Kasumi-1 (cell line): ENCODE measurements at places on chromosomes 12 and 14.

DNA sequence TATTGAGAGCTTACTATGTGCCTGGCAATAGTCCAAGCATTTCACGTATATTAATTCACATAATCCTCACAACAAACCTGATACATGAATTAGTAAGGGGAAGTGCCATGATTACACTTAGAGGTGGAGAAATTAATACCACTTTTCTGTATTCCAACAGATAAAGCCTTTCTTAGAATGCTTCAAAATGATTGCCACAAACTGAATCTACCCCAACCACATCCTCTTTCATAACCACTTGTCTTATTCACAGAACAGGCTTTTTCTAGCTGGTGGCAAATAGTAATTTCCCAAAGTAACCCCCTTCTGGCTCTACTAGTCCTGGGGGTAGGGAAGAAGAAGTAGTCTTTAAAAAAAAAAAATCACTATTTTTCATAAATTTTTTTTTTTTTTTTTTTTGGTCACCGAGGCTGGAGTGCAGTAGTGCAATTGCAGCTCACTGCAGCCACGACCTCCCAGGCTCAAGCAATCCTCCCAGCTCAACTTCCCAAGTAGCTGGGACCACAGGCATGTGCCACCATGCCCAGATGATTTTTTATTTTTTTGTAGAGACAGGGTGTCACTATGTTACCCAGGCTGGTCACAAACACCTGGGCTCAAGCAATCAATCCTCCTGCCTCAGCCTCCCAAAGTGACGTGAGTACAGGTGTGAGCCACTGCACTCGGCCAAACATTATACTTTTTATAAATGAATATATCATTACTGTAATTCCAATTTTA lies 59.0 kb upstream of the ARID2 start:
- peak; percentile 94 for DNase-seq

DNA sequence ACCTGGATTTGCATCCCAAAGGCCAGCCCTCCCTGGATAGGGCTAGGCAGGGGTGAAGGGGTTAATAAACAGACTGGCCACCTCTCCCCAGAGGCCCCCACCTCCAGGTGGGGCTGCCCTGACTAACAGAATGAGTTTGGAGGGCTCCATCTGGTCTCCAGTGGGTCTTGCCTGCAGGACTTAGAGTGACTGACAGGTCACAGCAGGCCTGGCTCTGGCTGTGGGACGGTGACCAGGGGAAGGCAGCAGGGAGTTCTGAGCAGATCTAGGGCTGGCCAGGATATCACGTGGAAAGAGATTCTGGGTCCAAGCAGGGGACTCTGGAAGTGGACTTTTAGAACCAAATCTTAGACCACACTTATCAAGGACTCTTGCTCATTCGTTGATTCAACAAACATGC lies 40.9 kb upstream of the LHX5 start:
- DNase-seq = no peak

DNA sequence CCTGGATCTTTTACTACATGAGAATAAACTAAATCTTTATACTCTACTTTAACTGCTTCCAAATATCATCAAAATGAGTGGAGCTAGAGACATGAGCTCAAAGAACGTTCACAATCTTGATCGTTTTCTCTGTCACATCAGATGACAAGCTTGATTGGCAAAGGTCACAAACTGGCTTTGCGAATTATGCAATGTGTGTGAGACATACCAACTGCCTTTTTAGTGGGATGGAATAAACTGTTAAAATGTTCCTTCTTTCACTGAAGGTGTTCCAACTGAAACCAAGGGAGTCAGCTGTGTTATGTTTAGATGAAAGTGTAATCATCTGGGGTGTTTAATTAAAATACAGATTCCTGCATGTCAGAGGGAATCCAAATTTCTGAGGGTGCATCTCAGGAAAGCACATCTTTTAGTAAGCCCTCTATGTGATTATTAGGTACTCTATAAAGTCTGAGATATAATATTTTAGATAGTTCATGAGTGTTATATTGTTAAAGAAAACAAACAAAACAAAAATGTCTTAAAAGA lies 21.9 kb downstream of the KITLG start:
- no peak for DNase-seq

DNA sequence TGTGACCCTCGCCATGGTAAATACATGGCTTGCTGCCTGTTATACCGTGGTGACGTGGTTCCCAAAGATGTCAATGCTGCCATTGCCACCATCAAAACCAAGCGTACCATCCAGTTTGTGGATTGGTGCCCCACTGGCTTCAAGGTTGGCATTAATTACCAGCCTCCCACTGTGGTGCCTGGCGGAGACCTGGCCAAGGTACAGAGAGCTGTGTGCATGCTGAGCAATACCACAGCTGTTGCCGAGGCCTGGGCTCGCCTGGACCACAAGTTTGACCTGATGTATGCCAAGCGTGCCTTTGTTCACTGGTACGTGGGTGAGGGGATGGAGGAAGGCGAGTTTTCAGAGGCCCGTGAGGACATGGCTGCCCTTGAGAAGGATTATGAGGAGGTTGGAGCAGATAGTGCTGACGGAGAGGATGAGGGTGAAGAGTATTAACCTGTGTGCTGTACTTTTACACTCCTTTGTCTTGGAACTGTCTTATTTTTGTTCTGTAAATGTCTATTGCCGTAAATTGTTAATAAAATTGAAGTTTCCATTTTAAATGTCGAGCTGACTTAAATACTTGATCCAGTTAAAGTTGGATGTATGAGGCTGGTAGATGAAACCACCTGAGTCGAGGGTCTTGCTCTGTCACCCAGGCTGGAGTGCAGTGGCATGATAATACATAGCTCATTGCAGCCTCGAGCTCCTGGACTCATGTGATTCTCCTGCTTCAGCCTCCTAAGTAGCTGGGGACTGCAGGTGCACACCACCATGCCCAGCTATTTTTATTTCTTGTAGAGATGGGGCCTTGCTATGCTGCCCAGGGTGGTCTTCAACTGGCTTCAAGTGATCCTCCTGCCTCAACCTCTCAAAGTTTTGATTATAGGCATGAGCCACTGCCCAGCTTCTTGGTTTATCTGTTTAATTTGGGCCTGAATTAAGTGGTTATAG lies 8.2 kb downstream of the TUBA1C start:
- DNase-seq = no peak

- no peak for DNase-seq
Measured at GRCh38 chr14:39302124-39302810, 68.6 kb downstream of the MIA2 start.

- DNase-seq = no peak
Measured at GRCh38 chr14:40757376-40757950, 849.2 kb upstream of the LRFN5 start.

- peak; percentile 36 for DNase-seq
Measured at GRCh38 chr12:904010-904414, 45.5 kb downstream of the RAD52 start.

GRCh38 chr12:79514730-79515529 lies 175.8 kb downstream of the PAWR start:
- DNase-seq = no peak

DNA sequence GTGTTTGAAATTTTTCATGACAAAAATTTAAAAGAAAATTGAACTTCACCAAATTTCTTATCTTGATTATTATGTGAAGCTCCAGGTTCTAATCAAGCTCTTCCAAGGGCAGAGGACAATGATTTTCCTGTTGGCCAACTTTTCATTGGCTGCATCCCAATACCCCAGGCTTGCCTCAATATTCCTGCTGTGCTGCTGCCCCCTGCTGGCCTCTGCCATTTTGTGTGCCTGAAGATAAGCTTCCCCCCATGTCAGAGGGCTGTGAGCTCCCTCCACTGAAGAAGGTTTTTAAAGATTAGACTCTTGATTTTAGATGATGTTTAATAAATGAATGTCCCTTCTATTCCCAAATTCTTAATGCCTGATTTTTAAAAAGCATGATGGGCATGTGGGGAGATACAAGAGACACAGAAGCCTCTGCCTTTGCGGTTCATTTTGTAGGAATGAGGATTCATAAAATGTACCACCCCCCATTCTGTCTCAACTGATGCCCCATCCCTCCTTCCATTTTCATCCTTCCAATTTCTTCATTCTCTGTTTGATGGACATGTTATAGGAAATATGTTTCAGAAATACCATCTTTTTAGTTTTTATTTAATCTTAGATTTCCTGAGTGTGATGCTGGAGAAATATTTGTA lies 76.7 kb upstream of the RGS6 start:
- DNase-seq = peak; percentile 62

GRCh38 chr14:69325646-69326265 lies 65.8 kb downstream of the GALNT16 start:
- no peak for DNase-seq

GRCh38 chr12:25023808-25024207 lies 74.9 kb upstream of the BCAT1 start:
- no peak for DNase-seq

- no peak for DNase-seq
Measured at GRCh38 chr12:95463050-95463449, 10.9 kb upstream of the METAP2 start.

DNA sequence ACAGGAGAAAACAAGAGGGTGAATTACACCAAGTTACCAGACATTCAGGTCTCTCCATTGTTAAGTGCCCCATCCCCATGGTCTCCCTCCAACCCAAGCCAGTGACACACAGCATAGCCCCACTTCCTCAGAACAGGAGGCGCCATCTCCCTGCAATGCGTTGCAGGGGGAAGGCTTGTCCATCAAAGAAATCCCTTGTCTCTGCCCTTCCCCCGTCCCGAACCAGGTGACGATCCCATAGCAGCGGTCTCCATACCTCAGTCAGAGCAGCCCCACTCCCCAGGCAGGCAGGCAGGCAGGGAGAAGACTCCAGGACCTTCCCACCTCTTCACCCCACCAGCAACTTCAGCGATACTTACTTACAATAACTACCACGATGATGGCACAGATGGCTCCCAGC lies 5.9 kb downstream of the VAMP1 start:
- no peak for DNase-seq

DNA sequence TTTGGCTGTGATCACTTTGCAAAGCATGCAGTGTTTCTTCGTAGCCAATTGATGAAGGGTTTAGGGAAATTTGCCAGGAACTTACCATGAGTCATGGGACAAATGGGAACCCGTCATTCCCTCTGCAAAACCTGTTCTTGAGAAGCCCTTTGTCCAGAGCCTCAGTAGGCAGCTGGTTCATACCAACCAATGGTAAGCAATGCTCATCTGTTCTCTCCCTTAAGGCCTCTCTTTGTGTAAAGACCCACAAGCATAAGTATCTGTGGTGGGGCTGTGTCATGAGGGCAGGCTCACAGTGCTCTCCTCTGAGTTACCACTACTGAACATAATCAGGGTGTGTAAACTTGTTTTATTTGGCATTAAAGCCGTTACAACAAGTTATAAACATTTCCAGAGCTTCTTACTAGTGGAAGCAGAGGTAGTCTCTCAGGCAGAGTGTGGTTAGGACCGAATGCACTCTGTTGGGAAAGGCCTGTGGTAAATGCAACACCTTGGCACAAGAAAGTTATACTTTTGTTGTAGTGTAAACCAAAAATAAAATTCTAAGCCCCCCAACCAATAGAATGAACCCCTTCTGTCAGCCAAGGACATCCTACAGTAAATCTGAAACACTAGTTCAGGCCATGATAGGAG lies 119.8 kb downstream of the SINHCAF start:
- no peak for DNase-seq
